ENCODE measurements at places on chromosomes 1 and 21. TPM values are rescaled to one million over a fixed set of nuclear protein-coding genes. Genes with fewer than 3 reads are reported as not detected.
A peak's percentile ranks its signal among the peaks of the same experiment; 100 is the strongest.

DNA sequence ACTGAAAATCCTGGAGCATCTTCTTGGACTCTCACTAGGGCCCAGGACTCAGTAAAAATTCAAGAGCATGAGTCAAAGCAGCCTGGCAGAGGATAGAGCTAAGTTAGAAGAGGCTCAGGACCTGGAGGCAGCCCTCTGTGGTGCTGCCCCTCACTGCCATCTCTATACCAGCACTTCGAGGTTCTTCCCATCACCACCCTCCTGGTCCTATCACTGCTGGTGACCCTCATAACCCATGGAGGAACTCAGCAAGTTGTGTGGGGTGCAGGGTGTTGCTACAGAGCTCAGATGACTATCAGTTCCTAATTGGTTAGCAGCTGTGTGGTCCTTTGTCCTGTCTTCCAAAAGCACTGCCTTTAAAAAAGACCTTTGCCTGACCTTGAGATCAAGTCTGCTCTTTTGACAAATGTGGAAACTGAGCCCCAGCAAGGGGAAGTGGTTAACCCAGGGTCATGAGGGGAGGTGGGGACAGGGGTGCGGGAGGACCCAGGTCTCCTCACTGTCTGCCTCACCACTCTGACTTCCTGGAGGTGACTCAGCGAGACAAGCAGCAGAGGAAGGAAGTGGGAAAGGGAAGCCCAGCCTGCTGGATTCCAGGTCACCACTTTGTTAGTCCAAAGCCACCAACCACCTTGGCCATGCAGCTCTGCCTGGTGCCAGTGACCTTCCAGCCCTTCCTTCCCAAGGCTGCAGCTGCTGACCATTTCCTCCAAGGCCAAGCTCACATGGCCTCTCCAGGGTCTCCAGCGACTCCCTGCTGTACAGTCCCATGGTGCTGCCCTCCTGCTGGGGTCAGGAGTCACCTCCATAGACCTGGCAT, 199.4 kb upstream of the EDN2 start:
- H3K27me3 ChIP-seq: no peaks in the 10 kb centered on the region
- H3K36me3 ChIP-seq: no peaks in the 10 kb centered on the region
- H3K27ac ChIP-seq: no peak overlapping the region
- H3K4me3 ChIP-seq: no peak overlapping the region
- no peaks in the 10 kb centered on the region for H3K4me1 ChIP-seq

GRCh38 chr1:234734869-234735268, 124.9 kb upstream of the IRF2BP2 start:
- no peak overlapping the region for H3K4me3 ChIP-seq
- H3K36me3 ChIP-seq: no peaks in the 10 kb centered on the region
- DNase-seq: peak; percentile 63

DNA sequence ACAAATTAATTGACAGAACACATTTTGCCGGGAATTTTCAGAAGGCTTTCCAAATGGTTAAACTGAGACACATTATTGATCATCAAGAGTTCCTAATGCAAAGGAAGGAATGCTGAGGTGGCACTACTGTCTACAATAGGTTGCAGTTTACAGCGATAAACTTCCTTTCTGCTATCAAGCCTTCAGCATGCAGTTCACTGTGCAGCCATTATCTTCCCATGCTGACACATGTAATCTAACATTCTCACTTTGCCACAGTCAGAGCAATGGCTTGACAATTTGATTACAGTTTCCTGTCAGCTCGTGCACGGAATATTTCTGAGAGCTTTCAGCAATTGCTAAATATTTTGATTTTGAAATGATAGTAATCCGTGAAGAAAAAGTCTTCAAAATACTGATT, 166.9 kb upstream of the PRMT6 start:
- H3K4me1 ChIP-seq: no peaks in the 10 kb centered on the region
- H3K27ac ChIP-seq: no peak overlapping the region
- no peaks in the 10 kb centered on the region for H3K27me3 ChIP-seq
- no peak for DNase-seq
- no peak overlapping the region for H3K4me3 ChIP-seq
- no peaks in the 10 kb centered on the region for H3K36me3 ChIP-seq

OR2L2 gene
- polyA plus RNA-seq: 0.06 TPM

ACOT11 gene
- 40.9 TPM for polyA plus RNA-seq

Data from sigmoid colon (tissue), 7 donors.